Epithelial cell of proximal tubule (primary cell): ENCODE measurements at places on chromosomes 5 and 9.
A peak's percentile ranks its signal among the peaks of the same experiment; 100 is the strongest.

- no peak for DNase-seq
Observed at GRCh38 chr9:111700776-111701175, 39.4 kb downstream of the GNG10 start.

DNA sequence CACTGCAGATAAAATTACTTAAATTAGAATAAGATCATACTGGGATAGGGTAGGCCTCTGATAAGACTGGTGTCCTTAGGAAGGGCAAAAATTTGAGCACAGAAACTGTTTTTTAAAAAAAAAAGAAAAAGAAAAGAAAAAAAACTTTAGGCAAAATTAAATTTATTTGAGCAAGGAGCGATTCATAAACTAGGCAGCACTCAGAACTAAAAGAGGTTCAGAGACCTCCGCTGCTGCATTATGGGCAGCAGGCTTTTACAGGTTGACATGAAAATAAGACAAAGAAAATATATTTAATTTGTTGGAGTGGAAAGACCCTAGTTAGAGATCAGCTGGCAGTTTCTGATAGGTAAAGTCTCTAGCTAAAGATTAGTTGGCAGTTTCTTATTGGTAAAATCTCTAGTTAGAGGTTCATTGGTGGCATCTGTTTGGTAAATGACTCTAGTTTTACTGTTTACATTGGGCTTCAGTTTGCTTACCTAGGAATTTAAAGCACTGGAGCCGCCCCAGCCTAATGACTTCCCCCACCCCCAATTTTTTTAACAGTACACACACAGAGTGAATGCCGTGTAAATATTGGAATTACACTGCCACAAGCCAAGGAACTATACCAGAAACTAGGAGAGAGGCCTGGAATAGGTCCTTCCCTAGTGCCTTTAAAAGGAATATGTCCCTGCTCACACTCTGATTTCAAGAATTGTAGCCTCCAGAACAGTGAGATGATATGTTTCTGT lies 4.5 kb upstream of the PLPP6 start:
- DNase-seq, result no peak

GRCh38 chr9:127650518-127650917 lies 38.4 kb downstream of the STXBP1 start:
- no peak for DNase-seq

DNA sequence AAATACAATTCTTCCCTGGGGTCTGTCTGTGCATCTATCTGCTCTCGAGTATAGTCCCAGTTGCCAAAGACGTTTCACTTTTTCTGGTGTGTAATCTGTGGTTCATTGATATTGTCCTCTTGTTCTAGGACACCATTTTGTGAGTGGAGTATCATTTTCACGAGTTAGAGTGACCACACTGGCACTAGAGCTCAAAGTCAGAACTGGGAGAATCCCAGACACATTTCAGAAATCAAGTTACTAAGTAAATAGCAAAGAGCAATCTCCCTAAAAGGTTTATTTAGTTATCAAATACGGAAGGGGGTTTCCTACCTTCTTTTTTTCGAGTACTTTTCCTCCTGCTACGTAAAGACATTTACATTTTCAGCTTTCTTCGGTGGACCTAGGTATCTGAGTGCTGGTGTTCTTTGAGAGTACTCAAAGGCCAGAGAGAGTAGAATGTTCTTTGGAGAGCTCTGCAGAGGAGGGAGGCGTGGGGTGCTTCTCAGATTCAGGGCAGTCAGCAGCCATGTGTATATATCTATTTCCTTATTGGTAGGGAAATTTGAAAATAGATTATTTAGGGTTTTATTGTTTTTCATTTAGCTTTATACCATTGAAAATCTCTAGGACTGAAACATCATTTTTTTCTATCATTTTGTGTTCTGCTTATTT lies 8.9 kb upstream of the HSPA9 start:
- DNase-seq, result no peak

DNA sequence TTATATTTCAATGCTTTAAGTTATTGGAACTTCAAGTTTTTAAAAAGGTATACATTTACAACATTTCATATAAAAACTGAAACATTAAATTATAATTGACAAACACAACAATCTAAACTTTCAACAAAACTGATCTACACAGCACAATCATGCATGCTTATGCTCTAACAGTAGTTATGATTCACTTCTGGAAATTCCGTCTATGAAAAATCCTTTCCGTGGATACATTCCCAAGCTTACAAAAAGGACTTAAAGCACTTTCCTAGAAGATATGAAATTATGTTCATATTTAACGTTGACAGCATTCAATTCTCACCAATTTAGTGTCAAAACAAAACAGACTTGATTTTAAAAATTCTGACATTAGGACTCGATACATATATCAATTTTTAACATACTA lies 3.7 kb downstream of the HNRNPH1 start:
- DNase-seq, result no peak

- peak; percentile 47 for DNase-seq
Observed at GRCh38 chr5:180173875-180174586, 35.0 kb downstream of the RASGEF1C start.

DNA sequence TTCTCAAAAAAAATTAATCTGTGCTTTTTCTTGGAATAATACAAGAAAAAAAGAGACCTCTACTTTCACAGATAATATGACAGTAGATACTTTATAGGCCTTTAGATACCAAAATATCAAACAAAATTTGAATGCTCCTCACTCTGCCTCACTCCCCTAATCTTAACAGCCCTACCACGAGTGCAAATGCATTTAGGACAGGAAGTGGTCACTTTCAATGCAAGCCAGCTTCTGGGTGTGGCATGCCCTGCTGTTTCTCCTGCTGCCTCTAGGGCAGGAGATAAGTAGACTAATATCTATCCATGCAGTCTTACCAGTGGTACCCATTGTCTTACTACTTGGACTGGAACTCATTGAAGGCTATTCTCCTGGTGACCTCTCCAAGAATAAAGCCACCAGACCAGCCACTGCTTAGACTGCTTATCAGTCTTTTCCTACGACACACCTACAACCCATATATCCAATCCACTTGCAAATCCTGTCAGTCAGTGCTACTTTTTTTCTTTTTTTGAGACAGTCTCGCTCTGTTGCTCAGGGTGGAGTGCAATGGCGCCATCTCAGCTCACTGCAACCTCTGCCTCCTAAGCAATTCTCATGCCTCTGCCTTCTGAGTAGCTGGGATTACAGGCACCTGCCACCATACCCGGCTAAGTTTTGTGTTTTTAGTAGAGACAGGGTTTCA lies 23.0 kb downstream of the FRRS1L start:
- no peak for DNase-seq

- DNase-seq, result no peak
Observed at GRCh38 chr5:115838885-115839518, 2.4 kb downstream of the ATG12 start.

DNA sequence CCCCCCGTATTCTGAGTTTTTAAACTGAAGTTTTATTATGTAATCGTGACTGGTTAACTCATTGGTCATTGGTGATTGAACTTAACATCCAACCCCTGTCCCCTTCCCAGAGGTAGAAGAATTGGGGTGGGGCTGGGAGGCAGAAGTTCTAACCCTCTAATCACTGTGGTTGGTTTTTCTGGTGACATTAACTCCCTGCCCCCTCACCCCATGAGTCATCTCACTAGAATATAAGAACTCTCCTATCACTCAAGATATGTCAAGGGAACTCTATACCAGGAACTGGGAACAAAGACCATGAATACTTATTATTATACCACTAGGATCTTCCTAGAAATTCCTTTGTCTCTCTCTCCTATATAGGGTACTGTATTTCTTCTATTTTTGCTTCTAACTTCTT lies 52.3 kb upstream of the CAVIN4 start:
- no peak for DNase-seq

- no peak for DNase-seq
Observed at GRCh38 chr9:35697486-35697885, 7.8 kb upstream of the TPM2 start.
